ENCODE measurements at places on chromosomes 12 and 14.

GRCh38 chr12:114935658-114936057 lies 251.7 kb upstream of the TBX3 start:
- DNase-seq = no peak

- DNase-seq = peak; percentile 20
Measured at GRCh38 chr12:20624718-20625117, 70.4 kb upstream of the SLCO1C1 start.

- no peak for DNase-seq
Measured at GRCh38 chr14:79586989-79587598, 624.2 kb downstream of the DIO2 start.

DNA sequence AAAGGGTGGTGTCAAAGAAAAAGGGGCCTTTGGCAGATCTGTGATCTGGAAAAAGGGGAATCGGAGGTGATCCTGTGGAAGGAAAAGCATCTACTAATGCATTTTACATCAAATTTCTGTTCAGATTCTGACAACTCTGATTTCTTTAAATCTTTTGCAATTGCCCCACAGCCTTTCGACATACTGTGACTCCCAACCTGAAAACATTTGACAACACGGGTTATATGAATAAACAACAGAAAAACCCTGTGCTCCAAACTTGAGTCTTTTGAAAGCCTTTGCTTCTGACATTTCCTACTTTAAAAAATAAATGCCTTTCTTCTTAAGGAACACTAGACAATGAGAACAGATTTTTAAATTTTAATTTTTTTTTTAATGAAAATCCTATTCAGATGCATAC lies 231.9 kb upstream of the HMGA2 start:
- DNase-seq = no peak

DNA sequence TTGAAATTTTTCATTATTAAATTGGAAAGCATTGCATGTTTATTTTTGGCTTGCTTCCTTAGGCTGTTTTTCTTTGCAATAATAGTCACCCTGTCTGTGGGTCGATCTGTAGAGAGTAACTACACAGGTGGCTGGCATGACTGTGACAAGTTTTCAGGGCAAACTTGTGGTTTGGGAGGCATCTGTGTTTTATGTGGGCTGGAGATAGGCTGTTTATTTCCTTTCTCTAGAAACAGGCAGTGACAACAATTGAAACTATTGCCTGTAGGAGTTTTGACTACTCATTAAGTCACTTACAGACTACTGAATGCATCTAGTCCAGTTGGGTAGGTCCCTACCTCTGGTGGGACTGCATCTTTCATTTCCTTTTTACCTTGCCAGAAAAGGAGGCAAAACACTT lies 155.6 kb downstream of the DYRK2 start:
- no peak for DNase-seq

- no peak for DNase-seq
Measured at GRCh38 chr14:52325126-52325525, 11.0 kb downstream of the PTGER2 start.

- peak; percentile 7 for DNase-seq
Measured at GRCh38 chr12:84604551-84604950, 308.0 kb downstream of the SLC6A15 start.

DNA sequence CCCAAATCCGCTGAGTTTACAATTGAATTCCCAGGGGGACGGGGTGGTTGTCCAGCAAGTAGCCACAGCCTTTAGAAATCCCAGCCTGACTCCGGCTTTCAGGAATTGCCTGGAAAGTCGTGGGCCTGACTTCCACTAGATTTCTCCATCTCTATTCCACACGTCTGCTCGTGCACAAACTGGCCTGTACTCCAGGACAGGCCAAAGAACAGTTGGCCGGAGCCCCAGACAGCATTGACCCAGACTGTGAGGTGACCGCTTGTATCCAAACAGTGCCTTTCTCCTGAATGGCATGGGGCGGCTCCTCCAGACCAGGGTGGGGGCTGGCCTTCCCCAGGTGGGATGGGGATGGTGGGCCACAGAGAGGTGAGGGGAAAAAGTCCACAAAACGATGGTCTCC lies 62.2 kb downstream of the KDM2B start:
- no peak for DNase-seq

- DNase-seq = no peak
Measured at GRCh38 chr12:112936264-112936663, 2.0 kb upstream of the OAS3 start.

- DNase-seq = no peak
Measured at GRCh38 chr14:29220072-29220471, 453.5 kb downstream of the FOXG1 start.

GRCh38 chr14:95652690-95653089 lies 33.5 kb upstream of the TCL1B start:
- DNase-seq = no peak
